ENCODE measurements at places on chromosomes 6 and 20. TPM values are rescaled to one million over a fixed set of nuclear protein-coding genes. Genes with fewer than 3 reads are reported as not detected.
A peak's percentile ranks its signal among the peaks of the same experiment; 100 is the strongest.

- DNase-seq, result no peak
- no peaks in the 10 kb centered on the region for H3K36me3 ChIP-seq
- no peak overlapping the region for H3K27ac ChIP-seq
- no peak overlapping the region for H3K4me3 ChIP-seq
- no peaks in the 10 kb centered on the region for H3K27me3 ChIP-seq
Observed at GRCh38 chr20:60167812-60168211, 209.6 kb downstream of the CDH26 start.

- no peak overlapping the region for H3K4me3 ChIP-seq
- H3K36me3 ChIP-seq, result no peaks in the 10 kb centered on the region
- H3K4me1 ChIP-seq, result no peaks in the 10 kb centered on the region
- no peaks in the 10 kb centered on the region for H3K27me3 ChIP-seq
Observed at GRCh38 chr6:105926318-105926717, 159.8 kb upstream of the PRDM1 start.

DNA sequence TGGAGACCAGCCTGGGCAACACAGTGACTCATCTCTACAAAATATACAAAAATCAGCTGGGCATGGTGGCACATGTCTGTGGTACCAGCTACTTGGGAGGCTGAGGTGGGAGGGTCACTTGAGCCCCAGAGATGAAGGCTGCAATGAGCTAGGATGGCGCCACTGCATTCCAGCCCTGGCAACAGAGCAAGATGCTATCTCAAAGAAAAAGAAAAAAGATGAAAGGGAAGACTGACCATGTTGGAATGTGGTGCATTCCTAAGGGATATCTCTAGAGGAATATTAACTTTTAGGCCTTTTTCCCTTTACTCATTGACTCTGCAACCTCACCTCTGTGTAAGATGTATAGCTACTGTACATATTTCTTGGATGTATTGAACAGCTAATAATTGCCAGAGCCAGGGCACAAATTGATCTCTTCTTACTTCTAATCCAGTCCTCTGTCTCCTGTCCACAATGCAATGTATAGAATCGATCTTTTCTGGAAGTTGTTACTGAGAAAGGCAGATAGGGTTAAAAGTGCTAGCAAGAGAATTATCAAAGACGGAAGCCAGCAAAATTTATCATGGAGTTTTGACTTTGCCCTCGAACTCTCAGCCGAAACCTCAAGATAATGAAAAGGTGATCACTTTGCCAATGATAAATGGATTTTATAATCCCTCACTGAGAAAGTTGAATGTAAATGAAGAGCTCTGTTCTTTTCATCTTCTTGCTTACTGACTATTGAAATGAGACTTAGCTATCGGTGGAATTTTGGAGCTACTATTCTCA is 46.3 kb downstream of the GCNT2 start:
- H3K27me3 ChIP-seq, result no peaks in the 10 kb centered on the region
- H3K36me3 ChIP-seq, result peaks cover 7% of the 10 kb centered on the region
- no peak overlapping the region for H3K4me3 ChIP-seq
- no peak for DNase-seq
- H3K27ac ChIP-seq, result no peak overlapping the region

- H3K36me3 ChIP-seq, result peaks cover 5% of the 10 kb centered on the region
- DNase-seq, result no peak
- H3K4me1 ChIP-seq, result no peaks in the 10 kb centered on the region
- no peaks in the 10 kb centered on the region for H3K27me3 ChIP-seq
- no peak overlapping the region for H3K4me3 ChIP-seq
Observed at GRCh38 chr6:132768051-132768517, 10.4 kb upstream of the VNN2 start.

- H3K4me3 ChIP-seq, result no peak overlapping the region
- H3K36me3 ChIP-seq, result no peaks in the 10 kb centered on the region
- DNase-seq, result no peak
- peaks cover 5% of the 10 kb centered on the region for H3K27me3 ChIP-seq
- H3K27ac ChIP-seq, result no peak overlapping the region
- peaks cover 20% of the 10 kb centered on the region for H3K4me1 ChIP-seq
Observed at GRCh38 chr6:43871933-43872332, 101.9 kb downstream of the VEGFA start.

- peaks cover 7% of the 10 kb centered on the region for H3K36me3 ChIP-seq
- H3K4me3 ChIP-seq, result no peak overlapping the region
- no peaks in the 10 kb centered on the region for H3K4me1 ChIP-seq
- DNase-seq, result no peak
Observed at GRCh38 chr6:107506145-107506544, 16.2 kb downstream of the SOBP start.

DNA sequence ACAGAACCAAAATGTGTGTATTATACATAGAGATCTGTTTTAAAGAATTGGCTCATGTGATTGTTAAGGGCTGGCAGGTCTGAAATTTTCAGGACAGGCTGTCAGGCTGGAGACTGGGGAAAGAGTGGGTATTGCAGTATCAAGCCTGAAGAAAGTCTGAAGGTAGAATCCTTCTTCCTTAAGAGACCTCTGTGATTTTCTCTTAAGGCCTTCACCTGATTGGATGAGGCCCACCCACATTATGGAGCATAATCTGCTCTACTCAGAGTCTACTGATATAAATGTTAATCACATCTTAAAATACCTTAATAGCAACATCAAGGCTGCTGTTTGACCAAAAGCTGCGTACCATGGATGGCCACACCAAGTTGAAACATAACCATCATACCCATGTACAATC is 43.4 kb upstream of the HINT3 start:
- no peak overlapping the region for H3K4me3 ChIP-seq
- no peak for DNase-seq
- no peak overlapping the region for H3K27ac ChIP-seq
- no peaks in the 10 kb centered on the region for H3K36me3 ChIP-seq

GRCh38 chr6:45728674-45729073 is 287.0 kb downstream of the CLIC5 start:
- no peaks in the 10 kb centered on the region for H3K36me3 ChIP-seq
- H3K27me3 ChIP-seq, result no peaks in the 10 kb centered on the region
- H3K4me1 ChIP-seq, result no peaks in the 10 kb centered on the region
- peak; percentile 38 for DNase-seq

DNA sequence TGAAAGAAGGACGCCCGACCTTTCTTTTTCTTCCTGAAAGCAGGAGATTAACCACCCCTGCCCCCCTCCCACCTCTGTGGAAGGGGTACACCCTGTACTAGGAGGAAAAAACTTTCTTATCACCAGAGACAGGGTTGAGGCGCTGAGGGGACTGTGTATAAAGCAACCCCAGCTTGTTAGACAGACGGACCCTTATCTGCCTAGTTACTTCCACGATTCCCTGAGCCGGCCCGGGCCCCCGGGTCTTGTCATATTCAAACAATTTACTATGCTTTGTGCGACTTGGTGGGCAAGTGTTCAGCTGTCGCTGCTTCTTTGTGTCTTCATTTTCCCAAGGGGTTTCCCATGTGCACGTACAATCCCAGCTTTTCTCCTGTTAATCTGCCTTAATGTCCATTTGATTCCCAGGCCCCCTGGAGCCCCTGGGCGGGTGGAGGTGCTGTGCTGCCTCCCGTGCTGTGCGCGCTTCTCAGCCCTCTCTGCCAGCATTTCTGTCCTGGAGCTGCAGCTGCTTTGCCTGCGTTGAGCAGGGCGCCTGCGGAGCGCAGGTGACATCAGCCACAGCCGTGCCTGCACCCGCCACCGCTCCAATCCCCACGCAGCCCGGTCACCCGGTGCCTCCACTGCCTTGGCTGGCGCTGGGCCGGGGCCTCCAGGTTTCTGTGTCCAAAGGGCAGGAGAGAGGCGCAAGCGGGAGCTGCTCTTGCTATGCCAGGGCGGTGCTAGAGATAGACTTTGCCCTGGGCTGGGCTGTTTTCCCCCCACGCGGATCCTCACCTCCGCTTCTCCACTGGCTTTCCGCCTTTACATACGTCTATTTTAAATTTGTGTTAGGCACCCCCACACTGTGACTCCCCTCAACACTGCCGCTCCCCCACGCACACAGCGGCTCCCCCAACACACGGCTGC is 96.2 kb downstream of the TTLL2 start:
- no peak overlapping the region for H3K27ac ChIP-seq
- H3K36me3 ChIP-seq, result no peaks in the 10 kb centered on the region
- no peak overlapping the region for H3K4me3 ChIP-seq

DNA sequence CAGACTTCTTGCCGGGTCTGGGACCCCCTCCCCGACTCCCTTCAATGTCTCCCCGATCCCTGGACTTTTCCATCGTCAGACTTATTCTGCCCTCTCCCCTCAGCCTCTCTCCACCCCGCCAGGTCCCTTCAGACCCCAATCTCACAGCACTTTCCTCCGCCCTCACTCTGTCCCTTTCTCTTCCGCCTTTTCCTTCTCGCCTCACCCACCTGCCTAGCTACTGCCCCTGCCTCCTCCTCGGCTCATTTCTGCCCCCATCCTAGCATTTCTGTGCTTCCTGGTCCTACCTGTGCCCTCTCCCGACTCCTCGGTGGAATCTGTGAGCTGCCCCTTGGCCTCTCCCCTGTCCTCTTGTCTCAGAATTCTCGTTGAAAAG is 616 bp downstream of the CHMP4B start:
- DNase-seq, result no peak
- no peaks in the 10 kb centered on the region for H3K27me3 ChIP-seq
- peaks cover 27% of the 10 kb centered on the region for H3K4me1 ChIP-seq
- peak overlapping the region; percentile 90 for H3K27ac ChIP-seq
- peak overlapping the region; percentile 89 for H3K4me3 ChIP-seq

DNA sequence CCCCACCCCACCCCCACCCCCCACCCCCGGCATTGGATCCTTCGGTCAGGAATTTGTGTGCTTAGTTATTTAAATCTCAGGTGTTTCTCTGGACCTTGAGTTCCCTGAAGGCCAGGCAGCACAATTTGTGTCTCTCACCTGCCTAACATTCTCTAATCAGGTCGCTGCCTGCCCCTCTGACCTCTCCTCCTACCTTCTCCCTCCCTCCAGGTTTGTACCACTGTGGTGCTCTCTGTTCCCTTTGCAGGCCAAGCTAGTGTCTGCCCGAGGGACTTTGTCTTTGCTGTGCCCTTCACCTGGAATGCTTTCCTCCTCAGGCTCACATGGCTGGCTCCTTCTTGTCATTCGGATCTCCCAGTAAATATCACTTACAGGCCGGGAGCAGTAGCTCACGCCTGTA is 131.4 kb upstream of the SLC2A12 start:
- H3K36me3 ChIP-seq, result no peaks in the 10 kb centered on the region
- H3K4me1 ChIP-seq, result no peaks in the 10 kb centered on the region
- no peak for DNase-seq
- no peak overlapping the region for H3K4me3 ChIP-seq

- H3K36me3 ChIP-seq, result no peaks in the 10 kb centered on the region
- no peak overlapping the region for H3K4me3 ChIP-seq
Observed at GRCh38 chr6:154041001-154041400, 2.0 kb downstream of the OPRM1 start.

- DNase-seq, result no peak
- no peak overlapping the region for H3K4me3 ChIP-seq
- no peaks in the 10 kb centered on the region for H3K4me1 ChIP-seq
Observed at GRCh38 chr6:166021429-166021828, 146.2 kb downstream of the TBXT start.

- H3K4me1 ChIP-seq, result peaks cover 34% of the 10 kb centered on the region
- DNase-seq, result no peak
- no peaks in the 10 kb centered on the region for H3K27me3 ChIP-seq
- no peak overlapping the region for H3K4me3 ChIP-seq
- H3K36me3 ChIP-seq, result peaks cover 8% of the 10 kb centered on the region
Observed at GRCh38 chr20:61887596-61888093, 178.0 kb downstream of the TAF4 start.

- no peaks in the 10 kb centered on the region for H3K36me3 ChIP-seq
- no peak for DNase-seq
- H3K27me3 ChIP-seq, result no peaks in the 10 kb centered on the region
- peaks cover 13% of the 10 kb centered on the region for H3K4me1 ChIP-seq
- no peak overlapping the region for H3K27ac ChIP-seq
Observed at GRCh38 chr6:106626485-106626884, 2.8 kb downstream of the RTN4IP1 start.

DNA sequence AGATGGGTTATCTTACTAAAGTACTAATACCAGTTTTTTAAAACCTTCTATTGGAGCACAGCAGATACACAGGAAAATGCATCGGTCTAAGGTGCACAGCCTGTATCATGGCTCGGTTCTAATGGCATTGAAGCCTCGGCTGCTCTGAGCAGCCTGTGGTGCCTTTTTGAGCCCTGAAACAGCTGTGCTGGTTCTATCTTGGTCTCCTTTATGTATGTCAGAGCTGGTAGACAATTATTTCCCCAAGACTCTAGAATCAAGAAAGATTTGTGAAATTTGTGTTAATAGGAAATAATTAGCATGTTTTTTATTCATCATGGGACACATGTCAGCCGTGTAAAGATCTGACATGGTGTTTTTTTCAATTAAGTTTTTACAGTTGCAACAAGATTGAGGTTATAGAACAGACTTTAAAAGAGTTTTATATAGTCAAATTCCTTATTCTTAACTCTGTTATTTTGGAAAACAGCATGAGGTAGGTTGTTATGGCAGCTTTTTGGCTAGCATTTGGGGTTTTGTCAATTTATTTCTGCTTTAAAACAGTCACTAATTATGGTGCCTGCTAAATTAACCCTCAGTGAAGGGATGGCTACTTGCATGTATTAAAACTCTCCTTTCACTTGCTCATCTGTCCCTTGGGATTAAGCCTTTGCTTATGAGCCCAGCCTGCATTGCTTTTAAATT is 40.3 kb upstream of the C20orf144 start:
- H3K4me1 ChIP-seq, result no peaks in the 10 kb centered on the region
- no peak for DNase-seq
- H3K4me3 ChIP-seq, result no peak overlapping the region
- no peak overlapping the region for H3K27ac ChIP-seq
- no peaks in the 10 kb centered on the region for H3K27me3 ChIP-seq

DNA sequence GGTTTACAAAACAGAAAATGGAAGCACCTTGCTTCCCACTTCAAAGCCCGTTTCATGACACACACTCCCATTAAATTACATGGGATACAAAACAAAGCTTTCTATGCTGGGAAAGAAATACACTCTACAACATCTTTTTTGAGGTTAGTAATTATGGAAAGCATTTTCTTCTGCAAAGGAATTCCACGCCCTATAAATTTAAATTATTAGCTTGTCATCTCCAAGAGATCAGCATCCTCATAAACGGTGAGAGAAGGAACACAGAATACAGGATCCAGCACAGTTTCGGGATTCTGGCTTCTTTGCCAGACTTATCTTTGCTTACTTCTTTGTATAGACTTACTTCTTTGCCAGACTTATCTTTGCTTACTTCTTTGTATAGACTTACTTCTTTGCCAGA is 1.3 kb upstream of the SMPDL3A start:
- H3K4me1 ChIP-seq, result peaks cover 6% of the 10 kb centered on the region
- DNase-seq, result no peak
- H3K27ac ChIP-seq, result no peak overlapping the region
- H3K27me3 ChIP-seq, result no peaks in the 10 kb centered on the region

- H3K27me3 ChIP-seq, result no peaks in the 10 kb centered on the region
- no peak overlapping the region for H3K4me3 ChIP-seq
- no peak overlapping the region for H3K27ac ChIP-seq
- no peak for DNase-seq
- peaks cover 37% of the 10 kb centered on the region for H3K4me1 ChIP-seq
Observed at GRCh38 chr20:41408156-41408794, 41.7 kb upstream of the EMILIN3 start.

GRCh38 chr20:62347445-62347844 is 19.7 kb downstream of the LAMA5 start:
- H3K4me1 ChIP-seq, result peaks cover 13% of the 10 kb centered on the region
- no peak overlapping the region for H3K4me3 ChIP-seq
- H3K27me3 ChIP-seq, result no peaks in the 10 kb centered on the region
- H3K36me3 ChIP-seq, result peaks cover 51% of the 10 kb centered on the region

Gene SEL1L2
- total RNA-seq, result not detected

Gene SAMD10
- total RNA-seq, result 6.9 TPM

Gene AAR2
- total RNA-seq, result 27.4 TPM

Gene TMEM200A
- 8.8 TPM for total RNA-seq

Gene HTR1B
- total RNA-seq, result 1.0 TPM

Gene DCDC2
- 2.4 TPM for total RNA-seq

Gene BFSP1
- 2.2 TPM for total RNA-seq

Gene TPX2
- total RNA-seq, result 14.4 TPM

Gene MCHR2
- total RNA-seq, result 0.20 TPM
